Stimulated activated CD8-positive, alpha-beta memory T cell treated with anti-CD3 and anti-CD28 coated beads, Interleukin-2, amount 100 ng/mL, for 1 hour (primary cell): ENCODE measurements at places on chromosomes 1 and 21.
A peak's percentile ranks its signal among the peaks of the same experiment; 100 is the strongest.

- no peak for DNase-seq
Observed at GRCh38 chr1:918843-919242, 4.9 kb upstream of the SAMD11 start.

- DNase-seq = no peak
Observed at GRCh38 chr1:220287129-220287528, 14.9 kb upstream of the RAB3GAP2 start.

- DNase-seq = no peak
Observed at GRCh38 chr1:248861616-248862015, 2.7 kb upstream of the ZNF692 start.

DNA sequence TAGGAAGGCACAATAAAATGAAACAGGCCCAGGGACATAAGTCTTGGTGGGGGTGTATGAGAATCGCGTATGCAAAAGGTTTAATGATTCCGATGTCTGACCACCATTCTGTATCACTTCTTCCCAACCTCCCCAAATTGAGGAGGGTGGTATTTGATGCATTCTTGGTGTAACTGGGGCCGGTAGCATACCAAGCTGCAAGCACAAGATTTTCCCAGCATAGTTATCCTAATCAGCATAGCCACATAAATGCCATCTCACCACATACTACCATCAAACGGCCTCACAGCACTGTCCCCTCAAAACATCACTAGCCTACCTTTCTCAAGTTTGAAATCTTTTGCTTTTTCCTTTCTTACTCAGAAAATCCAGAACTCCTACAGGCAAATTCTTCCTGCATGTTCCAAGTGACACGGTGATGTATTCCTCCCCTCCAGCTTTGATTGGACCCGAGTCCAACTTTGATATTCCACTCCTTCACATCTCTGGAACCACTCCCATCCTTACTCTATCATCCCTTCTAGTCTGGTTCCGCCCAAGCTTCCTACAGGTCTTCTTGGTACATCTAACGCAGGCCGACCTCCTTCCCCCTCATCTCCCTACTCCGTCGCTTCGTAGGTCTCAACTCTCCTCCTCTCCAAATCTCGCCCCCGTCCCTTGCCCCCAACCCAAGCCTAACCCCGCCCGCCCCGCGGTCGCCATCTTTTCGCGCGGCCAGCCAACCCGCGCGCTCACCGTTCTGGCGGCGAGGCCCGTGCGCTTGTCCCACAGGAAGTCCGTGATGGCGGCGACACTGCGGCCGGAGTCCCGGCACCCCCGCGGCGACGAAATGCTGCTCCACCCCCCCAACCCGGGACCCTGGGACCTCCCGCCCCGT, 600 bp downstream of the CLK2 start:
- DNase-seq = no peak

DNA sequence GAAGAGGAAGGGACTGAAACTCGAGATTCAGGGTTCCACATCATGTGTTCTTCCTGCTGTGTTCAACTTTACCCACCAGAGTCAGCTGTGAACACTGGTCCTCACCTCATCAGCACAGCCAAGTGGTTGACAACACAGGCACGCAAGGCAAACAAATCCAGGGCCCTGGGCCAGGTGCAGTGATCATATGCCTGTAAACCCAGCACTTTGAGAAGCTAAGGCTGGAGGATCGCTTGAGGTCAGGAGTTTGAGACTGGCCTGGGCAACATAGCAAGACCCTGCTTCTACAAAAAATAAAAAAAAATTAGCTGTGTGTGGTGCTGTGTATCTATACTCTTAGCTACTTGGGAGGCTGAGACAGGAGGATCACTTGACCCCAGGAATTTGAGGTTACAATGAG, 8.4 kb upstream of the XKR8 start:
- DNase-seq = no peak

DNA sequence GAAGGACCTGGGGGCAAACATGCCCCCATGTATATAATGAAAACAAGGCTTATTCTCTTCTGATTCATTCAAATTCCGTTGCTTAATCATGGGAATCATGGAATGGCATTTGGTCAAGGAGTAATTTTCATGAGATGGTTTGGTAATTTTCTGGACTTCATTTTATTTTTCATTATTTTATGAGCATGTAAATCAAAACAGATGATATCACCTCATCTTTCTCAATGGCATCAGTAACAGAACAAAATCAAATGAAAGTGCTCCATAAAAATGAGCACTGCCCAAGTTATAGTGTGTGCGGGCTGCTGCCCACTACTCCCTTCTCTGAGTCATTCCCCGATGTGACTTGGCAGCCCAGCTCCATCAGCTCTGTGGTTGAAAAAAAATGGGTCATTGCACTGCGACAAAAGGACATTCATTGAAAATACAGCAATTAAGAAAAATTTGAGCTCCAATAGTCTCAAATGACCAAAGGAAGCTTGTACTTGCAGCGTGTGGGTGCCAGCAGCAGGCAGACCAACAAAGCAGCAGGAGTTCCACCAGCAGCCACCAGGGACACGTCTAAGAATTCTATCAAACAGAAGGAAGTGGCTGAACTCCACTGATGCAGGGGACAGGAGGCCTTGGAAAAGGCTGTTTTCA, 84.3 kb upstream of the VAV3 start:
- DNase-seq = no peak

GRCh38 chr1:200919386-200919785, 24.7 kb downstream of the INAVA start:
- DNase-seq = no peak

- no peak for DNase-seq
Observed at GRCh38 chr1:177700856-177701255, 269.0 kb downstream of the SEC16B start.

GRCh38 chr1:98398092-98398491, 263.4 kb upstream of the SNX7 start:
- no peak for DNase-seq

- DNase-seq = no peak
Observed at GRCh38 chr1:173152598-173152997, 54.5 kb downstream of the TNFSF4 start.

DNA sequence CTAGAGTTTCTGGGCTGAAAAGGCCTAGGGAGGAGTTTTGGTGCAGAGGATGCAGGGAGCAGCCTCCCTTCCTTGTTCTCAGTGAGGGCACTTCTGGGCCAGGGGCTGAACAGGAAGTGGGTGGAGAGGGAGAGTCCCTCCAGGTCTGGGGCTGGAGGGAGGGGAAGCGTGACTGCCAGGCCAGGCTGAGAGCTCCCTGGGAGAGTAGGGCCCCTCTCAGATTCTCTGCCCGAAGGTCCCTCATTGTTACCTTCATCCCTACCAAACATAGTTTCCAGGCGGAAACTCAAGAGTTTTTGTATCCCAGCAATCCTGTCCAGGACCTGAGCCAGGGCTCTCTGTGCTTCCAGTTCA, 36.8 kb downstream of the CITED4 start:
- no peak for DNase-seq

GRCh38 chr1:238677567-238677966, 708.8 kb upstream of the CHRM3 start:
- DNase-seq = no peak

DNA sequence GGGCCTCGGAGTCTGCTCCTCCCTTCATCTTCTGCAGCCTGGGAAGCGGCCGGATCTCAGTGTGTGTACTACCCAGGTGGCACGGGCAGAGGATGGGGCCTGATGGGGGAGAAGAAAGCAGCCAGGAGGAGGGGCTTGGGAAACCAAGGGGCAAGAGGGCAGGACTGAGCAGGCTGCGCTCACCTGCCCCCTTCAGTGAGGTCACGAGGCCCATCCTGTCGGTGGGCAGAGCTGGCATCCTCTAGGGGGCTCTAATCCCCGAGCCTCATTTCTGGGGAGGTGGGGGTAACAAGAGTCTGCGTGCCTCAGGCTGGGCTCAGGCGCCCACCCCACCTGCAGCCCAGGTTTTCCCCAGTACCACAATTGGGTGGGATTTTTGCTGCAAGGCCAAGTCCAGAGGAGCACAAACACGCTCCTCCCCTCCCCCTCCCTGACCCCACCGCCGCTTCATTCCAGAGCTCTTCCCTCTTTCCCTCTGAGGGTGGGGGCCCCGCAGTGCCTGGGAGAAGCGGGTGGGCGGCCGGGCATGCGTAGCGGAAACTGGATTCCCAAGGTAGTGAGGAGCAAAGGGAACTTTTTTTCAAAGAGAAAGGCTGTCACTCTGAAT, 1.8 kb upstream of the WNT3A start:
- DNase-seq = no peak

- no peak for DNase-seq
Observed at GRCh38 chr21:42191064-42191463, 27.9 kb upstream of the ABCG1 start.

- DNase-seq = no peak
Observed at GRCh38 chr1:235421751-235422150, 54.5 kb downstream of the TBCE start.

DNA sequence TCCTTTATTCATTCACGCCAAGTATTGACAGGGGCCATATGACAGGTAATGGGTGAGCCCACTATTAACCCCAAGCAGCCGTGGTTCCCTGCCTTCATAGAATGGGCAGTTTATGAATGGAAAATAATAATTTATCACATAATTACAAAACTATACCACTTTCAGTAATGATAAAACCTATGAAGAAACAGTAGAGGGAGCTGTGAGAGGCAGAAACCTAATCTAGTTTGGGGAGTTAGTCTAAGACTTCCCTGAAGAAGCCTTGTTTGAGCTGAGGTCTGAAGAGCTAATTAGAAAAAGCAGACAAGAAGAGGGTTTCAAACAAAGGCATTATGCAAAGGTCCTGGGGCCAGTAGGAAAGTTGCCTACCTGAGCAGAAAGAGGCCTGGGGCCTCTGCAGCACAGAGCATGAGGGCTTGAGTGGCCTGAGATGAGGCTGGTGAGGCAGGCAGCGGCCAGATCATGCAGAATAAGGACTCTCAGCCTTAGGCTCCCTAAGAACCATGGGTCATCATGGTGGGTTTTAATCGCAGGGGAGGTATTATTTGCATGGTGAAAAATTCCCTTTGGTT, 142.8 kb downstream of the ATG4C start:
- no peak for DNase-seq

DNA sequence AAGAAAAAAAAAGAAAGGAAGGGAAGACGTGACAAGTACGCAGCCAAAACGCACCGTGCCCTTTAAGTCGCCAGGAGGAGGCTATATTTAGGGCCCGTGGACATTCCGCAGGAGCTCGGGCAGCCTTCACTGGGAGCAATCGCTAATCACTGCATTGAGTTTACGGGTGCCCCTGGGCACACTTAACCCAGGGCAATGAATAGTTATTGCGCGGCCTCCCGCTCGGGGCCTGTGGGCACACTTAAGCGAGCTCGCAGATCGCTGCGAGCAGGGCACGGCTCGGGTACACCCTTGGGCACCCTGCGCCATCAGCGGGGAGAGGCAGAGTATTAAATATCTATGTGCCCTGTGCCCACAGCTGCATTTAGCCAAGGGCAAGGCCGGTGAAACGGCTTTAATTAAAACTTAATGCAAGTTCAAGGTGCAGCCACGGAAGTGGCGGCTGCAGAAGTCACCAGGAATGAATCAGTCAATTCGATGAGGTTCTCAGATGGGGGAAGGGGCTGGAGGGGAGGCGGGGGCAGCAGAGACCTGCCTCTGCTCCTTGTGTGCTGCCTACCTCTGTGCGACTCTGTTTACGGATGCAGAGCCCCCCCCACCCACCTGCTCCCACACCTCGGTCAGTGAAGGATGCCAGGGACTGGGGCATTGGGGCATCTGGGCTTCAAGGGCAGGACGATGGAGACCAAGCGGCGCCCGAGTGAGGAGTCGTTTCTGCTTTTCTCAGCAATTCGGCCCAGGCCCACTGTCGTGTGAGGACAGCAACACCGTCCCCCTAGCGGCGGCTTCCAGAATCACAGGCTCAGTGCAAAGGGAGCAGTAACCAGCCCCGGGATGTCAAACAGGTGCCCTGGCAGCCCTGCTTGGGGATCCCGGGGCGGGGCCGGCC, 51.8 kb upstream of the TARDBP start:
- DNase-seq = peak; percentile 43

DNA sequence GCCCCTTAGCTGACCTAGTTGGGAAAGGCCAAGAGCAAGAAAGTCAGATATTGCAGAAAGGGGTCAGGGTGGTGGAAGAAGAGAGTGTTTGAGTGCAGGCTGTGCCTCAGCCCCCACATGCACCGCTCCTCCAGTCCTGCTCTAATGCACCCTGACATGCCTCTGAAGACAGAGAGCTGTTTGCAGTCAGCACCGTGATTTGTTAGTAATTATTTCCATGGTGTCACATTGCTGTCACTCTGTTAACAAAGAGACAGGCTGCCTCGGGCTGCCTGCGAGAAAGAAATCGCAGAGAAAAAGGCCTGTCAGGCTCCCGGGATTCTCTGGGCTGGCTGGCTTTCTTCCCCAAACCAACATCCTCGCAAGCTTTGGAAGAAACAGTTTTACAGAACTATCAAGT, 58.3 kb downstream of the ERI3 start:
- no peak for DNase-seq

GRCh38 chr1:197073978-197074377, 6.9 kb upstream of the F13B start:
- no peak for DNase-seq

DNA sequence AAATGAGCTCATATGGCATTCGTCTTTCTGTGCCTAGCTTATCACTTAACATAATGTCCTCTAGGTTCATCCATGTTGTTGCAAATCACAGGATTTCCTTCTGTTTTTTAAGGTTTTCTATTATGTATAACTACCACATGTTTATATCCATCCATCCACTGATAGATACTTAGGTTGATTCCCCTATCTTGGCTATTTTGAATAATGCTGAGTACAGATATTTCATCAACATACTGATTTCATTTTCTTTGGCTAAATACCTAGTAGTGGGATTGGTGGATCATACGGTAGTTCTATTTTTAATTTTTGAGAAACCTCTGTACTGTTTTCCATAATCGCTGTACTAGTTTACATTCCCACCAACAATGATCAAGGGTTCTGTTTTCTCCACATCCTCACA, 45.0 kb downstream of the GORAB start:
- DNase-seq = no peak

DNA sequence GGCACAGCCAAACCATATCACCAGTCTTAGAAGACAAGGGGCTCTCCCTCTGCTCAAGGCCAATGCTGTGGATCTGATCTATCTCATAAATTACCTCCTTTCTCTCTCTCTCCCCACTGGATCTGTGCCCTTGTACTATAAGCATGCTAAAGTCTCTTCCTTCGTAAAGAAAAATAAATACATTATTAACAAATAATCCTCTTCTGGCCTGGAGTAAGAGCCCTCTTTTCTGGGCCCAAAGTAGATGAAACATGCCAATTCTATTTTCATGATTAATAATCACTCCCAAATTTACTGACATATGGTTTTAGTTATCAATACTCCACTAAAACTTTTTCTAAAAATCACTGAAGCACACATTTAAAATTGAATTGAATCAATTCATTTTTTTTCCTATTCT, 889.7 kb downstream of the ADGRL2 start:
- DNase-seq = no peak

DNA sequence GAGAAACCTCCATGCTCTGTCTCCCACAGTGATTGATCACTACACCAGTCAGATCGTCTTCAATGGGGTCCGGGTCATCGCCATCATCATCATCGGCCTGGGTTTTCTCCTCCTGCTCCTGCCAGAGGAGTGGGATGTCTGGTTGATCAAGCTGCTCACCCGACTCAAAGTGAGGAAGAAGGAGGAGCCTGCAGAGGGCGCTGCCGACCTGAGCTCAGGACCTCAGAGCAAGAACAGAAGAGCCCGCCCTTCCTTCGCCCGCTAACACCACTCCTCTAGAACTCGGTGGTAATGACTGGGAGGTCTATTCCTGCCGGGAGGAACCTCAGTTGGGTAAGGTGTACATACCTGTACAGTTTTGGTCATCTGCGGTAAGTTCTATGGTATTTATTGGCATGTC, 50.3 kb upstream of the COA6 start:
- DNase-seq = no peak
